ENCODE measurements at places on chromosomes 1 and 21.

DNA sequence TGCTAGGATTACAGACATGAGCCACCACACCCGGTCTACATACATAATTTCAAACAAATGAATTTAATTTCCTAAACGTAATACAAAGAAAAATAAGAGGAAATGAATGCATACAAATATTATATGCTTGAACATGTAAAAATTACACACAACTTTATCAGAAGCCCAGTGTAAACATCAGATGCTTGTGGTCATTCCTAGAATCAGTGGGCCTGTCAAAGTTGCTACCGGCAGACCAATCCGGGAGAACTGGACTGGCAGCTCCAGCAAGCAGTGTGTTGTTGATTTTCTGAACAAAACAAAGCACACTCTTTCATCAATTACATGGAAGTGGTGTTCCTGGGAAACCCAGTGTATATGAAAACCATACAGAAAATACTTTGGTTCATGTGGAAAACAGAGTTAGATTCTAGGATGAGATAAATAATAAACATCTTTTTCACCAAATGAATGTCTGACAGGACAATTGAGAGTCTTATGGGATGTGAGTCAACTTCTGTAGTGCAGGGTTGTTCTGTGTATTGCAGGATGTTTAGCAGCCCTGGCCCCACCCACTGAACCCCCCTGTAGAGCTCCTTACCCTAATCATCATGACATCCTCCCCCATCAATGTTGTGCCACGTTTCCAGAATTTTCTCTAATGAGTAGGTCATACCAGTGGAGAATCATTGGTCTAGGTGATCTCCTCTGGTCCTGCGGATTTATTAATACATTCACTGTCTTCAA lies 33.8 kb downstream of the MFSD2A start:
- DNase-seq, result no peak

GRCh38 chr1:61220536-61220935 lies 138.2 kb downstream of the NFIA start:
- DNase-seq, result peak; percentile 56

DNA sequence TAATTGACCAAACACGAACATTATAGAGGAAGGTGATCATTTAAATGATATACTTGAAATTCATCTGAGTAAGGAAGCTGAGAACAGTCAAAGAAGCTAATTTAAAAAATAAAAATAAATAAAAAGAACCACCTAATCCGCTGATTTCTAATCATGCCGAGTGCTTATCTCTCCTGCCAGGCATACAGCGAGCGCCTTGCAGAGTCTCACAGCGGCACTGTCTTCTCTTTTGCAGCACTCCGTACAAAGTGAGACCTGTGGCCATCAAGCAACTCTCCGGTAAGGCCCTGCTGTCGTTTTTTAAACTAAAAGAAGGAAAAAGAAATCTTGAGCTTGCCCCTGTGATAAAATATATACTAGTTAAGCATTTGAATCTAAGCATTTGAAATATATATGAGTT lies 45.3 kb downstream of the PDE9A start:
- DNase-seq, result no peak

DNA sequence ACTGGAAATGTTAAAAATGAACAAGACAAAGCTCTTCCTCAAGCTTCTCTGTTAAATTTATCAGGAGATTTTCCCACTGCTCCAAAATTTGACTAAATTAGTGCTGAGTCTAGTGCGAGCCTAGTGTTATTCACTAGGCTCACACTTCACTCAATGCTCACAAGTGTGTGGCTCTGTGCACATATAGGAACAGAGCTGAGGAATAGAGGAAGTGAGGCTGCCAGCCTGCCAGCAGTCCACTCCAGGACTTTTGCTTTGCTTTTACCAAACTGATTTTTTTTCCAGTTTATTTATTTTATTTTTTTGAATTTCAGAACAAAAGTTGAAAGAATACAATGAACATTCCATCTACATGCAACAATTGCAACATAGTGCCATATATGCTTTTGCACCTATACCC lies 87.2 kb downstream of the VAV3 start:
- no peak for DNase-seq

DNA sequence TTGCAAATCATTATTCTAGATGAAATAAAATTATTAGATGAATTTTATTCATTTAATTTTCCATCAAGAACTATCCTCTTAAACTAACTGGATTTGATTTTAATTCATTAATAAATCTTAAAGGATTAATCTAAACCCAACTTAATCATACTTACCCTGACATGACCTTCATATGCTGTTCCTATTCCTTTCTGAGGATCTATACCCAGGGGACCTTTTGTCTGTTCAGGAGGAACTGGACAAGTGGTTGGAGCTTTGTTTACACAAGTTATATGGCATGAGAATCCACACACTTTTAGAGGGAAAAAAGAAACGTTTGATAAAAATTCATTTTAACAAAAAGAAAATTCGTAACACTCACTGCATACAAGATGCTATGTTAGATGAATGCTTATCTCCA lies 95.2 kb downstream of the COQ8A start:
- no peak for DNase-seq

DNA sequence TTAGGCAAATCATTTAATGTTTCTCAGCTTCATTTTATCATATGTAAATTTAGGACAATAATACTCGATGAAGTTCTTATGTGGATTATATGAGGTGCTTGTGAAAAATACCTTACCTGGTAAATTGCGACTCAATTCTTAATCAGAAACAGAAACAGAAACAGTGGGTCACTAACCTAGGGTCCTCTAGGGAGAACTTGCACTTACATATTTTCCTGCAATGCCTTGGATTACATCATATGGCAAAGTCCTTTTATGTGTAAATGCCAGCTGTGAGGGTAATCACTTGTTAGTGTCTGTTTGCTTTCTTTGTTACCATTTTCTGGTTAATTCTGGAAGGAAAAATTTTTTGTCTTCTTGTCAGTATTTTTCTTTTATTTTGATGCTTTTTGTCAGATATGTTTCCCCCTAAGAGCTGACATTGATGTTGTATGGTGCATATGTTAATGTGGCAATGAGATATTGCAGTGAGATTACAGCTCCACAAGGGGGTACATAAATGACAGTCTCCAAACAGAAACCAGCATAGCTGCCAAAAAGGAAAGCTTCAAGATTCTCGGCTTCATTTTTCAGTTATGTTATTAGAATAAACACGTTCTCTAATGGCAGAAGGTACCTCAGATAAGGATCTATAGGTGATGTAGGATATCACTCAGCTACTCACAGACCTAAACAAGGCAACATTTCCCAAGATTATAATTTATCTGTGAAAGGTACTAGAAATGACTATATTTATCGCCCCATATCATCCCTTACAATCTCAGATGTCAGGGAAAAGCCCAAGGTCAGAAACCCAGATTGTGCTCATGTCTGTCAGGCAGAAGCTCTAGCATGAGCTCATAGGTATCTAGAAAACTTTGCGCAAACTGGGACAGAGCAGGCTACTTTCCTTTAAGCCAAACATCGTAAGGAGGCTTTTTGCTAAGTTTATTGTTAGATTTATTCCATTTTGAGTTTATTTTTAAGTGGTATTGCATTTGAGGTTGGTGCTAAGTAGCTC lies 119.9 kb downstream of the FASLG start:
- no peak for DNase-seq

GRCh38 chr1:38079019-38079418 lies 32.4 kb upstream of the POU3F1 start:
- DNase-seq, result no peak

- DNase-seq, result no peak
Observed at GRCh38 chr1:197738927-197739326, 36.4 kb downstream of the DENND1B start.

DNA sequence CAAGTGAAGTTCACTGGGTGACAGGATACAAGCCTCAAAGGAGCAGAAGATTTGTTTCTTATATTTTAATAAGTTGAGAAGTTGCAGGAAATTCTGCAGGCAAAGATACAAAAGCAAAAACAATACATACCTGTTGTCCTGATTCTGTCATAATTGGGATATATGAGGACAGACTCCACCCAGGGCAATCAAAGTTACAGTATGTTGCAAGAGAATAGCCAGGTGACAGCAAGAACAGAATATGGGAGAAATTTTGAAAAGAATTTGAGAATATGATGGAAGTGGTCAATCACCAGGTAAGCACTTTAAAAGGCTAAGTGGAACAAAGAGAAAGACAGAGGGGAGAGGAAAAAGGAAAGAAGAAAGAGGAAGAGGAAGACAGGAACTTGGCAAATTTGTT lies 607.6 kb upstream of the ADGRL4 start:
- no peak for DNase-seq

DNA sequence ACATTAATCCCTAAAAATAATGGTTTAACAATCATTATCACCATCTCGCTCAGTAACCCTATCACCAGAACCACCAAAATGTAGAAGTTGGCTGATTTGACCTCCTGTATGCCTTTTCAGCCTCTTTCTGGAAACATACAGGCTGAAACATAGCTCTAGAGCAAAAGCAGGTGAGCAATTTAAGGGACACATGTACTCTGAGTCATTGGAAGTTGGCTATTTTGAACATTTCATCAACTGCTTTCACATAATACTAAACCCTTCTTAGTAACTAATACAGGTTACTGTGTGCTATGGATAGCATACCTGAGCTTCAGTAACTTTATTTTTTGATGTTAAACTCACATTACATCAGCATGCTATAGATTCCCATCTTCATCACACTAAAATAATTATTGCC lies 19.8 kb upstream of the DDAH1 start:
- DNase-seq, result no peak

- DNase-seq, result peak; percentile 38
Observed at GRCh38 chr1:85201340-85202091, 700 bp upstream of the SYDE2 start.

GRCh38 chr1:115041654-115042053 lies 12.0 kb downstream of the TSHB start:
- DNase-seq, result no peak

DNA sequence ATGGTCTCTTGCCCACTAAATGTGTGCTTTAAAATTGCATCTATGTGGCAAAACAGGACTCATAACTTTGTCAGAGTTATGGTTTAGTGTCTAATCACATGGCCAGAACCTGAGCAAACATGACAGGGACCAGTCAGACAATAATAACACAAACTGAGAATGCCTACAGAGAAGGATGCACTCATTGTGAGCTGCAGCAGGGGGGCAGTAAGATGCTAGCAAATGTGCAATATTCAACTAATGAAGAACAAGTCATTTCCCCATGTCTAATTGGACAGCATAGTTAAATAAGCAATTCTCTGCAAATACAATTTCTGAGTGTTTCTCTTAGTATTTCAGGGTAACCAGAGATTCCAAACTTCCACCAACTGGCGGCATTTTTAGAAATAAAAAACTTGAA lies 30.8 kb downstream of the SPAG17 start:
- DNase-seq, result no peak

- no peak for DNase-seq
Observed at GRCh38 chr1:9658199-9658598, 6.7 kb downstream of the PIK3CD start.

GRCh38 chr1:230977761-230978490 lies 735 bp downstream of the TTC13 start:
- DNase-seq, result peak; percentile 26

DNA sequence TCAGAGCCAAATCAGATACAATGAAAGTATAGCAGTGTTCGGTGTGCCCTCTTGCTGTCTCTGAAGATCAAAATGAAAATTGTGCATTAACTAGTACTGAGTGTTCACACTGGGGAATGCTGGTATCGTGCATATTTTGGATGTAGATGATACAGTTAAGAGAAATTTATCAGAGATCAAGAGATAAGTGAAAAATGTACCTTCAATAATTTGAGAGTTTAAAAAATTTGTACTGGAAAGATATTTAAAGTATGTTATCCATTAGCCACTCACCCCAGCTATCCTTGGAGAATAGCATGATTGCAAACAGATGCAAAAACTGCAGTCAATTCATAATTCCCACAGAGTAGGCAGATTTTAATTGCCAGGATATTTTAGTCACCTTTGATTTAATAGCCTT lies 56.4 kb downstream of the GREM2 start:
- no peak for DNase-seq

GRCh38 chr1:156691665-156692440 lies 13.5 kb downstream of the CRABP2 start:
- DNase-seq, result no peak

DNA sequence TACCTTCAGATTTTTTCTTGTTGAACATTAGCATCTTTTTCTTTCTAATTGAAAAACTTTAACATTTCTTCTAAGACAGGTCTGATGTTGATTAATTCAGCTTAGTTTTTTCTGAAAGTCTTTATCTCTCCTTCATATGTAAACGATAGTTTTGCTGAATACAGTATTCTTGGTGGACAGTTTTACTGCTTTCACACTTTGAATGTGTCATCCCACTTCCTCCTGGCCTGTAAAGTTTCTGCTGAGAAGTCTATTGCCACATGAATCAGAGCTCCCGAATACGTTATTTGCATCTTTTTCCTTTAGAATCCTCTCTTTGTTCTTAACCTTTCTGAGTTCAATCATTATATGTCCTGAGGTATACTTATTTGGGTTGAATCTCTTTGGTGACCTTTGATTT lies 344.2 kb downstream of the OLFM3 start:
- DNase-seq, result no peak

GRCh38 chr1:21295002-21295401 lies 4.7 kb upstream of the ECE1 start:
- no peak for DNase-seq

DNA sequence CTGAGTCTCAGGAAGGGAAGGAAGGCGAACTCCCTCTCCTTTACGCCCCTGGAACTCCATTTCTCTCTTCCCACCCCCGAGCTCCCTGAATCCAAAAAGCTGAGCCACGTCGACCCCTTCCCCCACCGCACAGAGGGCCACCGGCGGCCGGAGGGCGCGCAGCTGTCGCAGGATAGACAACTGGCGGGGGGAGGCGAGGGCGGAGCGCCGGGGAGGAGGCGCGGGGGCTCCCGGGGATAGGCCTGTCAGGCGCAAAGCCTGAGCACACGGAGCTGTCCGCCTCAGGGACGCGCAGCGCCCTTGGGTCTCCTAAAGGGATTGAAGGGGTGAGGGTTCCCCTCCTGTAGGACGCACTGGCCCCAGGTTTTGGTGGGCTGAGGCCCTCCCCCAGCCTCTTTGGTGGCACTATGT lies 752 bp upstream of the ACTA1 start:
- DNase-seq, result no peak

DNA sequence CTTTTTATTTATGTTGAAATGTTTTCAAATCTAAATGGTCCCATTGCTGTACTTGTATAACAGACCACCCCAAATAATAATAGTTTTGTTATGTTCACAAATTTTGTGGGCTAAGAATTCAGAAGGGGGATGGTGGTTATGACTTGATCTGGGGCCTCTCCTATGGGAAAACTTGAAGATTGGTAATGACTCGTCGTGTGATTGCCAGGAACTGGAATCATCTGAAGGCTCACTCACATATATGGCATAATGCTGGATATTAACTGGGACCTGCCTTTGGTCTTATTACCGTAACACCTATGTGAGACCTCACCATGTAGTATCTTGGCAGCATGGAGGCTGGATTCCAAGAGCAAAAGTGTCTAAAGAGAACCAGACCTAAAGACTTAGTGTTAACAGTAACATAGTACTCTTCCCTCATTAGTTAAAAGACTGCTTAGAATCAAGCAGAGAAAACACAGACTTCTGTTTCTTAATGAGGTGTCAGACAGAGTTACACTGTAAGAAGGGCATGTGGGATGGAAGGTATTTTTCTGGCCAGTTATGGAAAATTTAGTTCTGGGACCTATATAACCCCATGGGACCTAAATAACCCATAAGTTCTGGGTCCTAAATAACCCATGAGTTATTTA lies 11.9 kb downstream of the LYPLAL1 start:
- DNase-seq, result no peak

- no peak for DNase-seq
Observed at GRCh38 chr1:154837034-154837671, 32.9 kb downstream of the KCNN3 start.

GRCh38 chr1:32199717-32200072 lies 700 bp upstream of the CCDC28B start:
- peak; percentile 51 for DNase-seq

GRCh38 chr21:31895077-31895835 lies 22.4 kb downstream of the HUNK start:
- DNase-seq, result no peak

Measured in NCI-H1105 (cell line).